ENCODE measurements at places on chromosomes 13 and 19. TPM values are rescaled to one million over a fixed set of nuclear protein-coding genes. Genes with fewer than 3 reads are reported as not detected.

The BCL3 gene
- 12.7 TPM for total RNA-seq

DNA sequence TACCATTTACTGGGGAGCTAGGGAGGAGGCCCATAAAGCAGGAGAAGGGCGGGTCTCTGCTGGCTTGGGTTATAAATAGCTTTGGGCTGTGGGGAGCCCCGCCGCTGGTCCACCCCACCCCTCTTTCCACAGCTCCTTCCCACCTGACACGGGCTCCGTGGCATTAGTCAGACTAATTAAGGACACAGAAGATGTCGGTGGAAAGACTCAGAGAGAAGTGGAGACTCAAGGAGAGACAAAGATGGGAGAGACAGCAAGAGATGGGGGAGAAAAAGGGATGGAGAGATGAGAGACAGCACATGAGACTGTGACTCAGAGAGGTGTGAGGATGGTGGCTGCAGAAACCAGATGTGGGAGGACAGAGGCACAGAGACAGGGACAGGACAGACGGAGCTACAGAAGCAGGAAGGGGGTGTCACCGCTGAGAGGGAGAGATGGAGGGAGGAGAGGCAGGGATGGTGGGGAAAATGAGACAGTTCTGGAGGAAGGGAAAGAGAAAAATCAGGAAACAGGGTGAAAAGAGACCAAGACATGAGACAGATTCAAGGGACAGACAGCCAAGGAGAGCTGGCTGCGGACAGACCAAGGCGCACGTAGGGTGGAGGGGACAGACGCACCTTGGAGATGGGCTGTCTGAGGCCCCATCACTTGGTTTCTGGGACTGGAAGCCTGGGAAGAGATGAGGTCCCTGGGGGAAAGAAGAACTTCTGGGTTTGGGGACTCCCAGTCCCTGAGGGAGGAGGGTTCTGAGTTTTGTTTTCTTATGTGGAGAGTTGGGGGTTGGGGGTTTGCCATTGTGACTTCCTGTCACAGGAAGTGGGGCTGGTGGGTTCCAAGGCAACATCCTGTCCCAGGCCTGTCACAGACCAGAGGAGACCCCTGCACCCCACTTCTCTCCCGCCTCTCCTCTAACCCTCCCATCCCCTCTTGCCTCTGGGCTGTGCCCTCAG is 4.1 kb downstream of the ARHGEF1 start:
- DNase-seq, result no peak

The F7 gene
- total RNA-seq, result not detected

The ZNF208 gene
- not detected for total RNA-seq

GRCh38 chr19:53876651-53877224 is 5.3 kb upstream of the PRKCG start:
- no peak for DNase-seq

DNA sequence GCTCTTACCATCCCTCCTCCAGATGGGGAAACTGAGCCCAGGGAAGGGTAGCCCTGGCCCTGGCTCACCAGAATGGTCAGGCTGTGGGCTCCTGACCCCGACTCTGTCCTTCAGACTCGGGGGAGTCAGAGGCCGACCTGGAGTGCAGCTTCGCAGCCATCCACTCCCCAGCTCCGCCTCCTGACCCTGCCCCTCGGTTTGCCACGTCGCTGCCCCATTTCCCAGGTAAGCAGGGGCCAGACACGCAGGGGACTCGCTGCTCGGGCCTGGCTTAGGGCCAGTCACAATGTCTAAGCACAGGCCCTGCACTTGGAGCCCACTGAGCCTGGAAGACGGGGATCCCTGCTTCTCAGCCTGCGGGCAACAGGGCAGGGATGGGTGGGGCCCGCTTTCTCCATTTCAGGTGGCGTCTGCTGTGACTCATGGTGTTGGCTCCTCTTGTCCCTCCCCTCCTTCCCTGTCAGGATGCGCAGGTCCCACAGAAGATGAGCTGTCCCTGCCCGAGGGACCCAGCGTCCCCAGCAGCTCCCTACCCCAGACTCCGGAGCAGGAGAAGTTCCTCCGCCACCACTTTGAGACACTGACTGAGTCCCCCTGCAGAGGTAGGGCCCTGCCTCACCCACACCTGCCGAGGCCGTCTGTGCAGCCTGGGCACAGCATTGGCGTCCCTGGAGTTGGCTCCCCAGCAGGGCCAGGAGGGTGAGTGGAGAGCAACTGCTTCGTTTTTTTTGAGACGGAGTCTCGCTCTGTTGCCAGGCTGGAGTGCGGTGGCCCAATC is 9.2 kb upstream of the OVOL3 start:
- DNase-seq, result no peak

GRCh38 chr13:72290962-72291681 is 424.1 kb upstream of the DACH1 start:
- no peak for DNase-seq

- no peak for DNase-seq
These were observed 21.1 kb downstream of the PRR36 start for GRCh38 chr19:7852851-7853769.
